GM12891 (cell line): ENCODE measurements at places on chromosomes 7 and 10.

DNA sequence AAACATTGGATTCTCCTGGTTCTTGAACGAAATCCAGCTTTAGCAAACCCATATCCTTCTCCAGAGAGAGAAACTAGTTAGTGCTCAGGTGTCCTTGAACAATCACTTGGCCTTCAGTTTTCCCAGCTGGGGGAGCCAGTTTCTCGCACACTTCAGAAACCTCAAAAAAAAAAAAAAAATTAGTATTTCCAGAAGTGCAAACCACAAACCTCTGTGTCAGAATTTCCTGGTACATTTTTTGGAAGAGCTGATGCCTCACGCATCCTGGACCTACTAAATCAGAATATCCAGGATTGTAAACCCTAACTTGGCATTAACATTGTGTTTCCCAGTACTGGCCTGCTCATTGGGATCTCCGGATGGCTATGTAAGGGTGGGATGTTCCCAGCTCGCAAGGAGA is 143.4 kb upstream of the EGR2 start:
- no peak for DNase-seq

- DNase-seq = no peak
Observed at GRCh38 chr7:128115336-128115820, 84.1 kb upstream of the LRRC4 start.

GRCh38 chr7:100066953-100067352 is 14.6 kb downstream of the ZNF3 start:
- no peak for DNase-seq

- DNase-seq = no peak
Observed at GRCh38 chr7:37390114-37390513, 58.5 kb downstream of the ELMO1 start.

DNA sequence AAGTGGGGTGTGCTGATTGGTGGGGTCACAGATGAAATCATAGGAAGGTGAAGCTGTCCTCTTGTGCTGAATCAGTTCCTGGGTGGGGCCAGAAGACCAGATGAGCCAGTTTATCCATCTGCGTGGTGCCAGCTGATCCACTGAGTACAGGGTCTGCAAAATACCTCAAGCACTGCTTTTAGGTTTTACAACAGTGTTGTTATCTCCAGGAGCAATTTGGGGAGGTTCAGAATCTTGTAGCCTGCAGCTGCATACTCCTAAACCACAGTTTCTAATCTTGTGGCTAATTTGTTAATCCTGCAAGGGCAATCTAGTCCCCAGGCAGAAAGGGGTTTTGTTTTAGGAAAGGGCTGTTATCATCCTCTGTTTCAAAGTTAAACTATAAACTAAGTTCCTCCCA is 17.0 kb upstream of the IFRD1 start:
- no peak for DNase-seq

GRCh38 chr10:67017218-67017617 is 91.4 kb downstream of the LRRTM3 start:
- DNase-seq = no peak

- no peak for DNase-seq
Observed at GRCh38 chr10:83539528-83540308, 599.6 kb upstream of the GHITM start.

DNA sequence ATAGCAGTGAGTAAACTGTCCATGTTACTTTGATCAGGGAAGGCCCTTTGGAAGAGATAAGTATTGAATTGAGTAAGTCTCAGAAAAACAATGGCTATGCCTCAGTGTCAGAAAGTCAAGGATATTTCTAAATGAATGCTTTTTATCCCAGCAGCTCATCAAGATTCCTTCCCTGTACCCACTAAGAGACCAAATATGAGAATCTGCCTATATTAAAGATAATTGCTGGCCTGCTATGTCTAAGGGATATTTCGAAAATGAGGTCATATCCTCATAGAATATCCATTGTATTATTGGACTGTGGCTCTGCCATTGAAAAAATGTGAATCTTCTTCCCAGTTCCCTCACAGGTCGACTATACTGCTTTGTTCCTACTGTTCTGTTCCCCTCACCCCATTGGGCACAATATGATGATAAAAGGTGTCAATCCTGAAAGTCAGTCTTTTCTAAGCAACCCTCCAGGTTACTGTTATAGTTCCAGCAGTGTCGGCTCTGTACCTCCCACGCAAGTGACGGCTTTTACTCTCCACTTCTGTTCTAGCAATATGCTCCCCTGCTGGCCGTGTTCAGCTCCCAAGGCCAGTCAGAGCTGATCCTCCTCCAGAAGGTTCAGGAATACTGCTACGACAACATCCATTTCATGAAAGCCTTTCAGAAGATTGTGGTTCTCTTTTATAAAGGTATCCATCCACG is 51.7 kb downstream of the BZW2 start:
- DNase-seq = no peak

DNA sequence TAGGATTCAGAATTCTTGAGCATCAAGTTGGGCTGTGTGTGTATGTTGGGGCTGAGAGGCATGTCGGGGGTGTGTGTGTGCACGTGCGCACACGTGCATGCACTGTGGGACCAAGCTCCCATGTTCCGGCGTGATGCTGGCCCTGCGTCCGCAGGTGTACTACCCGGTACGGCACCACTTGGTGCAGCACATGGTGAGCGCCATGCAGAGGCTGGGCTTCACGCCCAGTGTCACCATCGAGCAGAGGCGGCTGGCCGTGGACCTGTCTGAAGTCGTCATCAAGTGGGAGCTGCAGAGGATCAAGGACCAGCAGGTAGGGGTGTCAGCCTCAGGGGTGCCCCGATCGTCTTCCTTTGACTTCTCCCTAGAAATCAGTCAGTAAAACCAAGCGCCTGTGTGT is 77.7 kb downstream of the TRRAP start:
- DNase-seq = no peak

DNA sequence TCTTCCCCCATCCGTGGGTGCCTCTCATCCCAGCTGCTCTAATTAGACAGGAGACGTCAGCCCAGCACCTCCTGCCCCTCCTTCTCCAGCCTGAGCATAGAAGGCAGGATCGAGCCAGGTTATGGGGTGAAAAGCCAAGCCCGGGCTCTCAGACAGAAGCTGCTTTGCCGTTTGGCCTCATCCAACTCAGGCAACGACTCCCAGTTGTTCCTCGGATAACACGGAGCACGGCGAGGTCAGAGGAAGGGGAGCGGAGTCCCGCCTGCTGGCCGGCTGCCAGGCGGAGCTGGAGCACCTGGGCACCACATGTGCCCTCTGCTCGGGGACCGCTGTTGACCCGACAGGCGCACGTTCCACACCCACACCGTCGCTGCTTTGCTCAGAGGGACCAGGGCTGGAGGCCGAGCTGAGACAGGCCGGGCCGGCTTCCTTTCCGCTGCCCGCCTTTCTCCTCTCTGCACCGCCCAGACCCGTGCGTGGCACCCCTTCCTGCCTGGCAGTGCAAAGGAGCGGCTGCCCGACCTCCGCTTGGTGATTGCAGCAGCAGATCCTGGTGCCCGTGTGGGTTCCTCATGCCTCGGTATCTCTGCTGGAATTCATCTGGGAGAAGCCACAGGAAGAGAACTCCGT is 21.6 kb upstream of the UNCX start:
- no peak for DNase-seq

GRCh38 chr7:87561702-87562101 is 39.0 kb downstream of the ABCB1 start:
- no peak for DNase-seq
